Dermis blood vessel endothelial cell (primary cell): ENCODE measurements at places on chromosomes 5 and 9. TPM values are rescaled to one million over a fixed set of nuclear protein-coding genes. Genes with fewer than 3 reads are reported as not detected.

GRCh38 chr5:43561356-43561755 lies 4.5 kb upstream of the PAIP1 start:
- no peak for DNase-seq

Gene KIF12
- 0.14 and 0.17 TPM in 2 replicates for total RNA-seq

GRCh38 chr9:122294531-122294930 lies 29.8 kb downstream of the MRRF start:
- DNase-seq, result no peak

Gene DMRT3
- not detected in 2 replicates for total RNA-seq

Gene GABRG2
- not detected in 2 replicates for total RNA-seq

- DNase-seq, result no peak
These were observed 204.4 kb upstream of the TRIM32 start for GRCh38 chr9:116482740-116483139.

GRCh38 chr5:127746756-127747155 lies 43.6 kb downstream of the CCDC192 start:
- DNase-seq, result peak; percentile 49

Gene IFNA8
- total RNA-seq, result not detected in 2 replicates

Gene IL33
- total RNA-seq, result 11.8 and 38.5 TPM in 2 replicates

DNA sequence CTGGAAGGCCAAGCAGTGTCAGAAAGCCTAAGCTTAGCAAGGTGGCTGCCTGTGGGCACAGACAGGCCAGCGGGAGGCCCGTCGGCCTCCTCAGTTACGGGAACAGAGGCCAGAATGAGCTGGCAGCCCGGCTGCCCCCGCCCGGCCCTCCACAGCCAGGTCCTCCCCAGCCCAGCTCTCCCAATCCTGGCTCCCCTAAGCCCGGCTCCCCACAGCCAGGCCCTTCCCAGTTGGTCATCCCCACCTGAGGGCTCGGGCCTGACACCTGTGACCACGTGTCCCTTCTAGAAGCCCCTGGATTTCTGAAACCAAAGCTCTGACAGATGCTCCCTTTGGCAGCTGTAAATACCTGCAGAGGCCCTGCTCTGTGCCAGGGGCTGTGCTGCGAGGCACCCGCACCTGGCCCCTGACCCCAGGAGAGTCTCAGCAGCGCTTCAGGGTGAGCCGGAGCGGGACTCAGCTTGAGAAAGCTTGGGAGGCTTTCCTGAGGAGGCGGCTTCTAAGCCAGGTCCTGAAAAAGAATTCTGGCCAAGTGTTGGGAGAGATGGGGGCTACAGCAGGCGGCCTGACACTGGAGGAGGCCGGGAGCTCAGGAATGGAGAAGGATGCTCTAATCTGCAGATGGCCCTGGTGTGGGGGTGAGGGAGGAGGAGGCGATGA lies 80.4 kb upstream of the OLFM1 start:
- no peak for DNase-seq

Gene IRX4
- total RNA-seq, result not detected in 2 replicates
